ENCODE measurements at places on chromosomes 1 and 21.

GRCh38 chr1:151535326-151536271, 4.5 kb upstream of the TUFT1 start:
- DNase-seq = no peak

DNA sequence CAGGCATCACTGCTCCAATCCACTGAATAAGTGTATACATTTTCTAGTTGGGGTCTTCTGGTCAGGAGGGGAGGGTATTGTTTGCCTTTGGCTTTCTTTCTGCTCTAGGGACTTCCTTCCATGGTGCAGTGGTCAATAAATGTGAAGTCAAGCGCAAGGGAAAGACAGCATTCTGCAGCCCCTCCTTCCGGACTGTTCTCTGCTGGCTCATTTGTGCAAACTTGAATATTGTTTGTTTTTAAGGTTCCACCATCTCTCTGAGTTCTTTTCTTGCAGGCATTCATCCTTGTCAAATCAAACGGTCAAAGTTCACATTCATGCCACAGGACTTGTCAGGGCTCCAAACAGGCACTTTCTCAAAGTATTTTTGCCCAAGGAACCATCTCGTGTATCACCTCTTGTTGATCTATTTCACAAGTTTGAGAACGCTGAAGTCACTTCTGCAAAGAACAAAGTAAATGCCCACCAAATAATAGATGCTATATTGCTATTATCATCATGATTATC, 205.6 kb upstream of the KAZN start:
- no peak for DNase-seq

DNA sequence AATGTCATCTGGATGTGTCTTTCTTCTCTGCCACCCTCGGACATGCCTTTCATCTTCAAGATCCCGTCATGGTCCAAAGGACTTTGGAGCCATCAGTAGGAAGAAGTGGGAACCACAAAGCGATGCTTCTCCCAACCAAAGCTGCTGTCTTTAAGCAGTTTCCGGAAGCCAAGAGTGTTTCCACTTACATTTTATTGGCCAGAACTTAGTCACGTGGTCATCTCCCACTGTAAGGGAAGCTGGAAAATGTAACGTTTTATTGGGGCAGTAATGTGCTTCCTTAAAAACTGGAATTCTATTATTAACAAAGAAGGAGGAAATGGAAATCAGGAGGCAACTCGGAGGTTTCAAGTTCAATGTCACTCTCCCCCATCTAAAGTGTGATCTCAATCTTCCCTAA, 170.8 kb downstream of the ATG4C start:
- no peak for DNase-seq

- DNase-seq = no peak
These were observed 7.8 kb upstream of the CDC20 start for GRCh38 chr1:43350976-43351375.

- no peak for DNase-seq
These were observed 600.5 kb downstream of the KCNT2 start for GRCh38 chr1:196007763-196008162.

GRCh38 chr1:25161981-25162380, 70.3 kb downstream of the SYF2 start:
- DNase-seq = no peak

DNA sequence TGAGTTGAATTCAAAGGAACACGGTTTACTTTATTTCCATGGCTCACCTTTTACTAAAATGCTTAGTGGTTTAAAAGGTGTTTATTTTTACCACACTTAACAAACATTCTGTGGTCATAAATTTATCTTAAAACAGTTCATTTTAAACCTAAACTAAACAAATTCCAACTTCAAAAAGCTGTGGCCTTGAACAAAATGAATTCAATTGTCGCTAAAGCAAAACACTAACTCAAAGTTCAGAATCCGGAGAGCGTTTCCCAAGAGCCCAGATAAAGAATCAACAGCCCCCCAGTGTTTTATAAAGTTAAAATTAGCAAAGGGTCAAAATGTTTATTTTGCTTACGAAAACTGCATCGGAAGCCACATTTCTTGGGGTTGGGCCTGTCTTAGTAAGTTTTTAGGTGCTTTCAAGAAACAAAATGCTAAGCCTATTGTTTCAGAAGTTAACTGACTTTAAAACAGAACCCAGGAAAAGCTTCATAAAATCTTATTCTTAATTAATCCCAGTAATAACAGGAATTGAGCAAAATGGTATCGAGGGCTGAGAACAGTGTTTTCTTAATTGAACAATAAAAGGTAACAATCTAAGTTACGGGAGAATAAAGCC, 1.3 kb downstream of the PUM1 start:
- no peak for DNase-seq

GRCh38 chr1:77631302-77631701, 51.2 kb downstream of the ZZZ3 start:
- DNase-seq = no peak

- no peak for DNase-seq
These were observed 39.3 kb upstream of the NTPCR start for GRCh38 chr1:232911027-232911599.

GRCh38 chr1:222095606-222096475, 354.0 kb upstream of the DUSP10 start:
- peak; percentile 37 for DNase-seq

DNA sequence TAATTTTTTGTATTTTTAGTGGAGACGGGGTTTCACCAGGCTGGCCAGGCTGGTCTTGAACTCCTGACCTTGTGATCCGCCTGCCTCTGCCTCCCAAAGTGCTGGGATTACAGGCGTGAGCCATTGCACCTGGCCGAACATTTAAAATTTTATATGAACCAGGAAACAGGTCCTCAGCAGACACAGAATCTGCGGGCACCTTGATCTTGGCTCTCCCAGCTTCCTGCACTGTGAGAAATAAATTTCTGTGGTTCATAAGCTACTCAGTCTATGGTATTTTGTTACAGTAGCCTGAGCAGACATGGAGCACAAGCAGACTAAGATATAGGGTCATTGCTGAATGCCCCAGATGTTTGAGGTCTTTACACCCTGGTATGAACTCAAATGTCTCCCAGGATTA, 23.6 kb upstream of the CTH start:
- DNase-seq = no peak

All from stimulated activated CD8-positive, alpha-beta memory T cell treated with anti-CD3 and anti-CD28 coated beads, Interleukin-2, amount 100 ng/mL, for 48 hours (primary cell).